Naive thymus-derived CD4-positive, alpha-beta T cell (primary cell): ENCODE measurements at places on chromosomes 6 and 20. TPM values are rescaled to one million over a fixed set of nuclear protein-coding genes. Genes with fewer than 3 reads are reported as not detected.

DNA sequence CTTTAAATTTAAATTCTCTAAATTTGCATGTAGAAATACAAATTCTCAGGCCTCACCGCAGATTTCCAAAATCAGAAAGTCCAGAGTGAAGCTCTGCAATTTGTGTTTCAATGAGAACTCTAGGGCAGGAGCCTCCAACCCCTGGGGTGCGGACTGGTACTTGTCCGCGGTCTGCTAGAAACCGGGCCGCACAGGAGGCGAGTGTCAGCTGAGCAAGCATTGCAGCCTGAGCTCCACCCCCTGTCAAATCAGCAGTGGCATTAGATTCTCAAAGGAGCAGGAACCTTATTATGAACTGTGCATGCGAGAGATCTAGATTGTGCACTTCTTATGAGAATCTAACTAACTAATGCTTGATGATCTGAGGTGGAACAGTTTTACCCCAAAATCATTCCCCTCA lies 203.0 kb upstream of the PCSK2 start:
- no peaks in the 10 kb centered on the region for H3K27me3 ChIP-seq
- no peak overlapping the region for H3K4me3 ChIP-seq
- DNase-seq = no peak
- H3K36me3 ChIP-seq = no peaks in the 10 kb centered on the region
- no peak overlapping the region for H3K27ac ChIP-seq
- H3K4me1 ChIP-seq = no peaks in the 10 kb centered on the region

- H3K27me3 ChIP-seq = peaks cover 3% of the 10 kb centered on the region
- H3K4me1 ChIP-seq = no peaks in the 10 kb centered on the region
- H3K27ac ChIP-seq = no peak overlapping the region
- no peaks in the 10 kb centered on the region for H3K36me3 ChIP-seq
- H3K4me3 ChIP-seq = no peak overlapping the region
Observed at GRCh38 chr6:46628498-46628897, 24.1 kb downstream of the CYP39A1 start.

MEI4 gene
- total RNA-seq = 0.08 TPM

GNMT gene
- 0.95 TPM for total RNA-seq
